NCI-H1417 treated with DMSO at 0.1 percent for 48 hours (cell line): ENCODE measurements at places on chromosomes 1 and 21.

DNA sequence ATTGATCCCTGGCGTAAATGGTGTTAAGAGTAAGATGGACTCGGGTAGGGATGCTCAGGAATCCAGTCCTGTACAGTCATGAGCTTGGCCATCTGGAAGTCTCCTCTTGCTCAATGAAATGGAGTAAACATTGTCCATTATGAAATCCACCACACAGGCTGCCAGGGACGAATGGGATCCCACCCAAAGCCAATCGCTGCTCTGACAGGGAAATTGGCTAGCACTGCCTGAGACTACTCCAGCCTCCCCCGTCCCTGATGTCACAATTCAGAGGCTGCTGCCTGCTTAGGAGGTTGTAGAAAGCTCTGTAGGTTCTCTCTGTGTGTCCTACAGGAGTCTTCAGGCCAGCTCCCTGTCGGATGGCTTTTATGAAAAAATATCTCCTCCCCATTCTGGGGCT is at the start of gene HSD11B1:
Gene HSD11B1, plus strand, starts transcription at position 263 of the 400 bp plus-strand sequence. Its CDS starts 97 bp downstream, at position 360.
- no peak for DNase-seq

GRCh38 chr1:178196631-178197030 is 102.7 kb downstream of the RASAL2 start:
- DNase-seq: no peak

DNA sequence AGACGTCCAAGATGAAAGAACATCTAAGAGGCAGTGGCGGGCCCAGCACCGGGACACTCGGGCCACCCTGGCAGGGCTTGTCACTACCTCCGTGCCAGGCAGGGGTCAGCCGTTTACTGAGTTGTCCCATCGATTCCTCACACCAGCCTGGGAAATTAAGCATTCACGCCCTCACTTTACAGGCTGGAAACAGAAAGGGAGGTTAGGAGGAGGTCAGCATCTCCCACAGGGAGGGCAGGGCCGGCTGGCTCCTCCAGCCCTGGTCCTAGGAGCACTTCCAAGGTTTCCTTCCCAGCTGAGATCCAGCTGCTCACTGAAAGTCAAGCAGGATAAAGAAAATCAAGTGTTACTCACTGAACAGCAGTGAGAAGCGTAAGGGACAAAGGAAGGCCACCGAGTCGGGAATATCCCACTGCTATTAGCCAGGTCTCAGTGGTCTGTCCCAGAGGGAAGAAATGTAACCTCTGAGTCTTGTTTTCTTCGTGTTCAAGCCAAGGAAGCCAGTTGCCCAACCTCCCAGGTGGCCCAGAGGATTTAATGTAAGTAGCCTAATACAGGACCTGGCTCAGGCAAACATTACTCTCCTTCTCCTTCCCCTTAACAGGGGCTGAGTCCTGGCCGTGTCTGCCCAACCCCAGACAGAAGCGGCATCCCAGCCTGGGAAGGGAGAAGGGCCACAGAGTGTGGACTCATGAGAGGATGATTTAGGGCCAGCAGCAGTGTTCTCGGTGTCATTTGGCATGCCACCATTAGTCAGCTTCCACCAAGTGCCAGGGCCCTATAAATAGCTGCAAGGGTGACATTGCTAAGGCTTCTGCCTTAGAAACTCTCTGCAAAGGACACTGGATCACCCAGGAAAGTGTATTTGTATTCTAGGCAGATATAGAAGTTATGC is 203.1 kb upstream of the GALNT2 start:
- no peak for DNase-seq

DNA sequence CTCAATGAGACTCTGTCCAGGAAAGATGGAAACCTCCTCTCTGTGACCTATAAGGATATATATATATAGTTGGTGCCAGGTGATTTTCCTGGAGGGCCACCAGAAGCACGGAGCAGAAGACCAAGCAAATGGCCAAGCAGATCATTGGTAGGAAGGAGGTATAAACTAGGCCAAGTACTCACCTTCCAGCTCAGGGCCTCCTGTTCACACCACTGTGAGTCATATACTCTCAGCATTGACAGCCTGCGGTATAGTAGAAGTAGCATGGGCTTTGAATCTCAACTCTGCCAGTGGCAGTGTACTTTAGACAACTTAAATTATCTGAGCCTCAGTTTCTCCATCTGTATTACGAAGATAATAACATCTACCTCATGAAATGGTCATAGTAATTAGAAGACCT is 15.4 kb downstream of the IL12RB2 start:
- no peak for DNase-seq

GRCh38 chr1:154943649-154944400 is 7.3 kb upstream of the PMVK start:
- no peak for DNase-seq

DNA sequence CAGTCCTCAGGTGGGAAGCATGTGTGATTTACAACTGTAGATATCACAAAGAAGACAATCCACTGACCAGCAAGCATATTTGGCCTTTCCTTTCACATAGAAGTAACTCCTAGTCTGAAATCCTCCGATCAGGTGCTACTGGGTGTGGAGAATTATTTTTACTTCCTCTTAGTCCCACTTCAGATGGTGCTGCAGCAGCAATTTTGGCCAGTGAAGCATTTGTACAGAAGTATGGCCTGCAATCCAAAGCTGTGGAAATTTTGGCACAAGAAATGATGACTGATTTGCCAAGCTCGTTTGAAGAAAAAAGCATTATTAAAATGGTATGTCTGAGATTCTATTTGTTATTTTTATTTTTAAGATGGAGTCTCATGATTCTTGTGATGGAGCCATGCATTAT is 51.0 kb downstream of the SCP2 start:
- no peak for DNase-seq
